Stimulated activated CD8-positive, alpha-beta memory T cell treated with anti-CD3 and anti-CD28 coated beads, Interleukin-4, amount 100 ng/mL, for 1 hour (primary cell): ENCODE measurements at places on chromosomes 6 and 20.

DNA sequence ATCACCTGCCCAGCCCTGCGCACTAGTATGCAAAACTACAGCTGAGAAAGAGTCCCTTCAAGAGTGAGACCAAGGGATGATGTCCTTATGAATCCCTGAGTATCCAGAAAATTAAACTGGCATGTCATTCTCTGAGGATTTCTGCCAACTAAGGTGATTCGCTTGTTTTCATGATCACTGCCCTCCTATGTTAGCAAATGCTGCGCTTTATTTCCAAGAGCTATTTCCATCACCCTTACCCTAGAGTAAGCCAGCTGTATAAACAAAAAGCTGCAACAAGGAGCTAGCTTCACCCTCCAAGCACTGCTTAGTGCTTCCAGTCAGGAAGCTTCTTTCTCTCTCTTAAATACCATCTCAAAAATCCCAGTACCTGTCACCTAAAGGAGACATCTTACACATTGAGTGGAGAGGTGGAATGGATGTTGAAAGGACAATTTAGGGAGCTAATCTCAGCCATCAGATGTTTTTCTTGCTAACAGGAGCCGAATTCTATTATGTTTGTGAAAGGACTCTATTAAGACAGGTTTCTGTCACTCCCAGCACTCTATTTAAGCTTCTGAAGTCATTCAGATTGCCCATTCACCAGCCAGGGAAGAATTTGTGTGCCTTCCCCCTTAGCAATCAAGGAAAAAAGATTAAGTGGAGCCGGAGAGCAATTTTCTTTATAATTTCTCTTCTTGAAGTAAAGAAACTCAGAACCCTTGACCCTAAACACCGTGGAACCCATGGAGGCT is 322.2 kb downstream of the NRN1 start:
- no peak for DNase-seq

- DNase-seq, result no peak
Measured at GRCh38 chr6:145295746-145296145, 439.6 kb downstream of the EPM2A start.

DNA sequence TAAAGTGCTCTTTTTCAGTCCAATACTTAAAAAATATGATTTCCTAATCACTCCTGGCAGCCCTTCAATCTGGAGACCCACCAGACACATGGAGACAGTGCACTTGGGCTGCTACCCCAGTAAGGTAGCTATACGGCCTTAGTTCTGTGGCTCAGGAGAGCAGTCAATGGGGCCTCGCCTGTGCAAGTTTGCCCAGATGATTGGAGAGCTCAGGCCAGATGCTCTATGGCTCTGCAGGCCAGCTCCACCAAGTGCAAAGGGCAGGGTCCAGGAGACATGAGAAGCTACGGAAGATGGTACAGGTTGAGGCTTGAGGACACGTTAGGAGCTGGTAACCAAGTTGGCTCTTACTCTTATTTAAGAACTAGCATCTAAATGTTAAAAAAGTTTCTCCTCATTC is 30.7 kb downstream of the STK38 start:
- DNase-seq, result no peak

DNA sequence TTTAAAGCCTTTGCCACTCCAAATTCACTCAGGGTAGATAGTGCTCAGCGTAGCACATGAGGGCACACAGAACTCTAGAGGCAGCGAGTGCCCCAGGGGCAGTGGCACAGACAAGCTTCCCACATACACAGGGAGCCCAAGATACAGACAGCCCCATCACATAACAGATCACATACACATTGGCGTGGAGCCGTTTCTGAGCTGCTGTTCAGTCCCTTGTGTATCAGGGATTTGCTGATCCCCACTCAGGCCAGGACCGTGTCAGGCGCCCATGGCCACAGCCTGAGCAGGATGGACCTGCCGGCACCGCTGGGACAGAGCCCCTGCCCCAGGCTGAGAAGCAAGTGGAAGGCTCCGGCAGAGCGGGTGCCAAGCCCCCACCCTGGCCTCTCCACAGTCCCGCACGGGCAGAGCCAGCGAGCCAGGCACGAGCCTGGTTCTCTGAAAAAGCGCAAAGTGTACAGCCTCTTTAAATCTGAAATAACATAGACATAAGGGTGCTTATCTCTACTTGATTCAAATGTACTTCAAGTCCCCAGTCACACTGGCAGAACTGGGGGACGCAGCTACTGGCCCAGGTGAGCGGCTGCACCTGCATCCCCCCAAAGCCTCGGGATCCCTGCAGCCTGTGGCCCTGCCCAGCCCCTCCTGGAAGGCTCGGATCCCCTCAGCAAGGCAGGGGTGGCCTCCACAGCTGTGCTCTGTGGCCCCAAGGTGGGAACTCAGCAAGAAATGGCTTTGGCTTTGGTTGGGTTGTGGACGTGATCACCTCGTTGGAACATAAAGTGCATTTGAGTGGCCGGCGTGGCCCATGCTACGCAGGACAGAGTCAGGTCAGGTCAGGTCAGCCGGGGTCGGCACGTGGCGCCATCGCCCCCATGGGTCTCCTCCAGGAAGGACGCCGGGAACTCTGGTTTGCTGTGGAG is 231.3 kb downstream of the ERMARD start:
- no peak for DNase-seq

DNA sequence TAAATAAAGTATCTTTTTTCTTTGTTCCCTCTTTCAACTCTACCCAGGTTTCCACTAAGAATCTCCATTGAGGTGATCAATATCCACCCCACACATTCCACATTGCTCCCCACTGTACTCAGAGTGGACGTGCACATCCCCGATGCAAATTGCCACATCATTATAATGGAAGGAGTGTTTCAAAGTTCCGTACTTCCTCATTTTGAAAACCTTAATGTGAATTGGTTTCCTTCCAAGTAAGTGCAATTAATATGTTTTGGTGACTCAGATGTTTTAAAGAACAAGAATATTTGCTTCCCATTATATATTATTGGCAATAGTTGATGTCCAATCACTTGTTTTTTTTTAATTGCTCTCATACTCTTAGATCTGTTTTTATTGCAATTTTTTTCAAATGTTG is 463.6 kb downstream of the HACE1 start:
- DNase-seq, result no peak

- no peak for DNase-seq
Measured at GRCh38 chr6:104402572-104402971, 457.1 kb downstream of the HACE1 start.

- no peak for DNase-seq
Measured at GRCh38 chr6:105499931-105500330, 97.0 kb upstream of the PREP start.

- no peak for DNase-seq
Measured at GRCh38 chr20:34951252-34951651, 4.4 kb downstream of the GSS start.

- DNase-seq, result no peak
Measured at GRCh38 chr6:158900663-158901312, 81.6 kb upstream of the EZR start.

DNA sequence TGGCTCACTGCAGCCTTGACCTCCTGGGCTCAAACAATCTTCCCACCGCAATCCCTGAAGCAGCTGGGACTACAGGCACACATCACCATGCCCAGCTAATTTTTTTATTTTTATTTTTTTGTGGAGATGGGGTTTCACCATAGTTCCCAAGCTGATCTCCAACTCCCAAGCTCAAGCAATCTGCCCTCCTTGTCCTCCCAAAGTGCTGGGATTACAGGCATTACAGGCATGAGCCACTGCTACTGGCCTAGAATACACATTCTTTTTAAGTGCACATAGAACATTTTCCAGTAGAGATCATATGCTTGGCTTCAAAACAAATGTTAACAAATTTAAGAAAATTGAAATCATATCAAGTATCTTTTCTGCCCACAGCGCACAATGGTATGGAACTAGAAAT is 176.8 kb upstream of the MARCKS start:
- no peak for DNase-seq

- no peak for DNase-seq
Measured at GRCh38 chr6:35691027-35691824, 2.5 kb upstream of the FKBP5 start.

- DNase-seq, result no peak
Measured at GRCh38 chr6:170146640-170147039, 144.2 kb downstream of the DLL1 start.

DNA sequence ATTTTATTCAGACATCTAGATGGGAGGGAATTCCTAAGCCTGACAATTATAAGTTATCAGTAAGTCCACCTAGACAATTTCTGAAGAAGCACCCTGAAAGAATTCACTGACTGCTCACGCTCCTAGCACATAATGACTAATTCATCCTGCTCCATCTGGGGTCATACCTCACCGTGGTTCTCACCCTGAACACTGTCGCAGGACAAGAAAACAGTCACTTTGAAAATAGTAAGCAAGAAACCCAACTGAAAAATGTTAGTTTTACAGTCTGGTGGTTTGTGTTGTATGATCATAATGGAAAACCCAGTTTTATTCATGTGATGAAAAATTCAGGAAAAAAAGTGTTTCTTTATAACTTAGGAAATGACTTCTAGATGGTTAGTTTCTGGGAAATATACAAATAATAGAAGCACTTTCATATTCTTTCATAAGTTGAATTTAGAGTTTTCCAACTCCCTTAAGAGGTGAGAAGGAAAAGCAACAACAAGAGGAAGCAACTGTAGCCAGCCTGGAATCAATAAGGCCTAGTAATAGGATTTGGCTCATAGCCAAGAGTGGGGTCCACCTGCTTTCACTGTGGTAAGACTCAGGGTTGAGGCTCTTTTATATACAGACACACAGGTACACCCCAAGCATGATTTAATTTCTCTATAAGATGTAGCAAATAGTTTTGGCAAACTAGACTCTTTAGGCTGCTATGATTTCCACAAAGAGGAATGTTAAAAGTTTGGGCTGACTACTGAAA is 94.1 kb downstream of the HIVEP2 start:
- DNase-seq, result no peak

DNA sequence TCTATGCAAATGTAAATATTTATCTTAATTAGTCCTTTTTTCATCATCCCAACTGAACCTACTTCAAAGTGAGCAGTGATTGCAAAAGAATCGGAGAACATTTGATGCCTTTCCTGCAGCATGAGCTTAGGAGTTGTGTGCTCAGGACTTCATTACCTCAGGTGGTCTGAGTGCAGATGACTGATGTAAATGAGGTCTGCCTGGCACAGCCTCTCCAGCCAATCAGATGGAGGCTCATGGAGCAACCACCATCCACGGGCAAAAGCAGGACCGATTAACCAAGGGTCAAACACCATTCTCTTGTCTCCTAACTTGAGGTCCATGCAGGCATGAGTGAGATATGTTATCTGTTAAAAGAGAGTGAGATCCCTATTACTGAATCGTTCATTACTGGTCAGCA is 165.7 kb upstream of the CARMIL1 start:
- DNase-seq, result no peak

DNA sequence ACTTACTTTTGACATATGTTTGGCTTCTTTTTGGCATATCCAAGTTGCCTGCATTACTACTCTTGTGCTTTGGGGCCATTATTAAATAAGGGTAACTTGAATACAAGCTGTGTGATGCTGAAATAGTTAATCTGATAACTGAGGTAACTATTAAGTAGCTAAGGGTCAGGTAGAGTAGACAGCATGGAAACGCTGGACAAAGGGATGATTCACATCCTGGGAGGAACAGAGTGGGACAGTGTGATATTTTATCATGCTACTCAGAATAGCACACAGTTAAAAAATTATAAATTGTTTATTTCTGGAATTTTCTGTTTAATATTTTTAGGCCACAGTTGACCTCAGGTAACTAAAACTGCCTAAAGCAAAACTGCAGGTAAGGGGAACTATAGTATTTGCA is 483.9 kb downstream of the RFPL4B start:
- DNase-seq, result no peak

GRCh38 chr6:43717822-43718221 is 30.2 kb upstream of the MRPS18A start:
- DNase-seq, result no peak

DNA sequence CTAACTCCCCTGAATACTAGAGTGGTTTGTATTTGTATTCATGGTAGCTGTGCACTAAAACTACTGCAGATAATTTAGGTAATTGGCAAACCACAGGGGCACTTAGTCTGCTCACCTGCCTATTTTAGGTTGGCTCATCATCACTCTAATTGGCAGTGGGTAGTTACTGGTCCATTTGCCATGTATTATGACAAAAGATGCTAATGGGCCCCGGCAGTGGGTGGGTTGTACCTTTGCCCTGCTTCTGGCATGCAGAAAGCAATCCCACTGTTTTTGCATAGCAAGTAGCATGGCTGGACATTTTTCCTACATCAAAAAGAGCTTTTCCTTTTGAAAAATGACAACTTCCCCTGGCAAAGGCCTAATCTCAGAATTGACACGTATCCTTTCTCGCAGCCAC is 741.4 kb upstream of the MAP3K7 start:
- no peak for DNase-seq

DNA sequence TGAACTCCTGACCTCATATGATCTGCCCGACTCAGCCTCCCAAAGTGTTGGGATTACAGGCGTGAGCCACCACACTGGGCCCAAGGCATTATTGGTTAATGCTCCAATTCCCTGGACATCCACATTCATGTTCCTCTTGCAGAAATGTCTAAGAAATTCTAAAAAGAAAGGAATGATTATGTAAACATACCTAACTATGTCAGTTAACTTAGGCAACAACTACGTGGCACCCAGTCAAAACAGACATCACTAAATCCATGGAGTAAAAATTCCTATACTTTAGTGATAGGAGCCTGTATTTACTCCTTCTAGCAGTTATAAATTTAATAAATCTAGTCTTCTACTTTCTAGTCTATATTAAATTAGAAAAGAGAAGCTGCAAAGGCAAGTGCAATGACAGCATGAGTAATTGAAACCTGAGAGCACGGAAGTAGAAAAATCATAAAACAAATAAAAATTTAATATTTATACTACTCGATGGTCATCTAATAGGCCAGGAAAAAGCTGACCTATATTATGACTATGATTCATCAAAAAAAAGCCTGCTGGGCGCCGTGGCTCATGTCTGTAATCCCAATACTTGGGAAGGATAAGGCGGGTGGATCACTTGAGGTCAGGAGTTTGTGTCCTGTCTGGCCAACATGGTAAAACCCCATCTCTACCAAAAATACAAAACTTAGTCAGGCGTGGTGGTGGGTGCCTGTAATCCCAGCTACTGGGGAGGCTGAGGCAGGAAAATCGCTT is 4.2 kb downstream of the AHI1 start:
- DNase-seq, result no peak

GRCh38 chr6:166584155-166584554 is 2.3 kb downstream of the RAMACL start:
- DNase-seq, result no peak

- DNase-seq, result no peak
Measured at GRCh38 chr6:143586557-143586956, 75.0 kb upstream of the FUCA2 start.

GRCh38 chr6:74610352-74610751 is 595.5 kb downstream of the COL12A1 start:
- DNase-seq, result no peak

DNA sequence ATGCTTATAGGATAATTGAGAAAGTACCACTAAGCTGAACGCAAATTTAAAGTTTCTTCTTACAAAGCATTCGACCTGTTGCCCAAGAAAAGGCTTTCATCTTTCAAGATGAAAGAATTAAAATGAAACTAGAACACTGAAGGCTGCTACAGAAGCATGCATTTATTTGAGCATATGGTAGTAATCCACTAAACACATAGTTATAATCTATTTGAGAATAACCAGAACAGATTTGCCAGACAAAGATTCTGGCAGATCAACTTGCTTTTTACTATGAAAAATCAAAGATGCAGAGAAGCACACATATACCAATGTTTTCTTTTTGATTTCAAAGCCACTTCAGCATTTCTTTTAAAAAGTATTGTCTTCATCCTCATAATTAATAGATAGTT is 412.2 kb downstream of the UTRN start:
- DNase-seq, result no peak

GRCh38 chr20:63525185-63525584 is 4.6 kb downstream of the PPDPF start:
- no peak for DNase-seq

- no peak for DNase-seq
Measured at GRCh38 chr6:46816626-46817025, 23.4 kb downstream of the MEP1A start.
